Activated T-cell treated with anti-CD3 and anti-CD28 coated beads for 24 hours (primary cell): ENCODE measurements at places on chromosomes 3 and 15.
A peak's percentile ranks its signal among the peaks of the same experiment; 100 is the strongest.

GRCh38 chr3:50147861-50148260, 7.3 kb upstream of the SEMA3F start:
- DNase-seq: no peak

GRCh38 chr3:79551997-79552396, 215.8 kb downstream of the ROBO1 start:
- DNase-seq: no peak

GRCh38 chr15:78739996-78740903, 71.0 kb downstream of the ADAMTS7 start:
- no peak for DNase-seq

DNA sequence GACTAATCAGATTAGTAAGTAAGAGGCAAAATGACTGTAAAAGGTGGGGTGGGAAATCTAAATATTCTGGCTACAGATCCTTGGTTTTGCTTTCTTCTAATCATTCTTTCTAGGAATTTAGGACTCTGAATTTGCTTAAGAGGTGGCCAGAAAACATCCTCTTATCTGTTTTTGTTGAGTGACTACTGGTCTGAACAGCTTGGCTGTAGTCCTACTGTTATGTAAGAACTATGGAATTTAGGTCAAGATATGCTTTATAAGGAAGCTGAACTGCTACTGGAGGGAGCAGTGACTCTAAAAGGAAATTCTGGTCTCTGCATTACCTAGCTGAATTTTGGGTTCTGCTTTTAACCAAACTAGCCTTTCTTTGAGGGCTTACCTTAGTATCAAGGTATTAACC, 33.5 kb upstream of the CSPG5 start:
- DNase-seq: no peak

GRCh38 chr3:175020101-175020500, 161.0 kb downstream of the NAALADL2 start:
- DNase-seq: no peak

DNA sequence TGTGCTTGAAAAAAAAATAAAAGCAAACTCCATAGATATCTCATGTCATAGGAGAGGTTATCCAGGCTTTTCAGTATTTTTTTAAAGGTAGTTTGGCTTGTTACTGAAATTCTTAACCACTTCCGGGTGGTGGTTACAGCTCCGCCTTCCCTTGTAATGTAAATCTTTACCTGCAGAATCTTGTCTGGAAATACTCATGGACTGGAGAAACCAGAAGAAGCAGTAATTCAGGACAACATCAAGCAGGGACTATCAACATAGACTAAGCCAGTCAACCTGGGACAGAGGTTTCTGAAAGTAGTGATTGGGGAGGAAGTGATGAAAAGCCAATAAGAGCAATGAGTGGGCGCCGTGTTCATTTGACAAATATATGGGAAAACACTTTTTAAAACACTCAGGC, 78.9 kb upstream of the SKOR1 start:
- no peak for DNase-seq

GRCh38 chr15:100725121-100726069, 123.0 kb downstream of the ASB7 start:
- DNase-seq: no peak

DNA sequence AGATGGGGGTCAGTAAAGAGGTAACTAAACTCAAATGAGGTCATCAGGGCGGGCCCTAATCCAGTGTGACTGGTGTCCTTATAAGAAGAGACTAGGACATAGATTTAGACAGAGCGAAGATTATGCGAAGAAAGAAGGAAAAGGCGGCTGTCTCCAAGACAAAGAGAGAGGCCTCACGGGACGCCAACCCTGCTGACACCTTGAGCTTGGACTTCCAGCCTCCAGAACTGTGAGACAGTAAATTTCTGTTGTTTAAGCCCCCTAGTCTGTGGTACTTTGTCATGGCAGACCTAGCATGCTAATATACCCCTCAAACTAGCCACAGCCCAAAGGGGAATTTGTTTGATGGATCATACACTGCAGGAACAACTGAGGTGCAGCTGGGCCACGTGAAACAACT, 183.0 kb downstream of the ABHD5 start:
- no peak for DNase-seq

GRCh38 chr3:148331081-148331846, 366.4 kb upstream of the AGTR1 start:
- DNase-seq: no peak

DNA sequence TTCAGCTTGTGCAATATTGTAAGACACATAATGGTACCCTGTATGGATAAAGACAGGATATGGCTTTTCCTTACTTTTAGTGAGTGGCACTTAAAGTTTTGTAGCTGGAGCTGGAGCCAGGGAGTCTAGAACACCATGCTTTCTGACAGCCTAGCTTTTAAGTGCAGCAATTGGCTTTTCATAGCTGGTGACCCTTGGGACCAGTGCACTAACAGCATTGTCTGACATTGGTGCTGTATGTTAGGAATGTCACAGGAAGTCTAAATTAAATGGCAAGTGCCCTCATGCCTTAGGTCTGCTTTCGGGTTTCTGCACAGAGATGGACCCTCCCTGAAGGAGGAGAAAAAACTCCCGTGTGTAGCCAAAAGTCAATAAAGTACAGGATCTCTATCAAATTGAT, 628.2 kb downstream of the NR2F2 start:
- no peak for DNase-seq

GRCh38 chr15:101006931-101007691, 88.0 kb downstream of the LRRK1 start:
- DNase-seq: peak; percentile 68

DNA sequence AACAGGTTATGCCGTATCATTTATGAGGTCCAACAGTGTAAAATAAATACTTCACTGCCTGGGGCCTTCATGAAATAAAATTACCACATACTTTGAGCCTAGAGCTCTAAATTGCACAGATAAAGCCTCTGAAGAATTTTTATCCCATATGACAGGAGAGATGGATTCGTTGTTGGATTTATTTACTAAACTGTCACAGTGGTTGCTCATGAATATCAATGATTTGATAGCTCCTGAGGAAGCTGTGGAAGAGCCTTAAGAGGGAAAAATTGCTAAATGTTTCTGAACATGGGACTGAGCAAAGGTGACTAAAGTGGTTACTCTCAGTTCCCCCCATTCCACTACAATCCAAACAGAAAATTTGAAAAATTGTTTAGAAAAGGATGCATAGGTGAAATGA, 558.9 kb upstream of the IL12A start:
- no peak for DNase-seq

DNA sequence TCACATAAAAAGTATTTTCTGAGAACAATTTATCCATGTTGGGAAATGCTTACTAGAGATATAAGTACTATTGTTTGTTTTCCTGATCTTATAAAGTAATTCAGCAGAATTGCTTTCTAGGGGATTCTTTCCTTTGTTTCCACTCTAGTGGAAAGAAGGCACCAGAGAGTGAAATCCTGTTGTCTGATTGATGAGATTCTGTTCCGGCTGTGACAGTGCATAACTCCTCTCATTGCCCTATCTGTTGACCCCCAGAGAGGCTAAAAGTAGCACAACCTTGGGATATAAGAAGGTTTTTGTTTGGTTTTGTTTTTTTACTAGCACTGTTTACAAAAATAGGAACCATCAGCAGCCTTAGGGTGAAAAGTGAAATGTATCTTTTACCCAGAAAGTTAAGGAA, 114.1 kb downstream of the ALCAM start:
- DNase-seq: no peak

GRCh38 chr3:43766672-43767465, 76.1 kb downstream of the ABHD5 start:
- no peak for DNase-seq

GRCh38 chr15:60297047-60297446, 100.7 kb downstream of the ANXA2 start:
- no peak for DNase-seq

GRCh38 chr3:72274493-72275330, 489.8 kb upstream of the PROK2 start:
- DNase-seq: no peak

- DNase-seq: no peak
Observed at GRCh38 chr3:71041371-71041770, 542.2 kb downstream of the FOXP1 start.

DNA sequence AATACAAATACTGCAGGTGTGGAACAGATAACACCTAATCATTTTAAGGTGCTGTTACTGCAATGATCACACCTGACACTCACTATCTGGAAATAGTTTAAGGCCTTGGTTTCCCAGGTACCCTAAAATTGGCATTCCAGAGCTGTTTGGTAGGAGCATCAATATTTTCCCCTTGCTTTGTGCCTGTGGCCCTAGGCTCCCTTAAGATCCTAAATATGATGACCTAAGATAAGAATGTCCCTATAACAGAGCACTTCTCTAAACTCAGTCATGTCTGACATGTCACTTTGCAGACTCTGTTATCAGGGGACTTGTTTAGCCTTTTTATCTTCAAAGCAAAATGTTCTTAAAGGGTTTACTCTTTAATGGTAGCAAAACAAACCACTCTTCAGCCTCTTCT, 115.9 kb upstream of the STRIT1 start:
- no peak for DNase-seq

DNA sequence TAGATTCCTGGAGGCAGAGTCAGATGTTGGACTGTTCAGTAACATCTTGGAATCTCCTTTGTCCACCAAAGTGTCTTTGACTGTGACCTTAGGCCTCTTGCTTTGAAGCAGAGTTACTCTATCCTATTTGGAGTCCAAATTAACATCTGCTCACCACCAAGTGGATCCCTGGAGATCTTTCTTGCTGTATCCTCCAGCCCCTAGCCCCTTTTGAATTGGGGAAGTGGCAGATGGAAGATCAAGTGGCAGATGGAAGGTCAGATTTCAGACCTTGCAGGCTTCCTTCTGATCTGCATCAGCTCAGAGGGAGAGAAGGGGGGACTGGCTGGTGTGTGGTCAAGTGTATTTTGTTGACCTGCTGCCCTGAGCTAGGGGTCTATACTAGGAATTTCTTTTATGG, 125.0 kb upstream of the ROPN1 start:
- no peak for DNase-seq

- DNase-seq: peak; percentile 31
Observed at GRCh38 chr15:52440414-52440813, 88.3 kb downstream of the MYO5A start.

DNA sequence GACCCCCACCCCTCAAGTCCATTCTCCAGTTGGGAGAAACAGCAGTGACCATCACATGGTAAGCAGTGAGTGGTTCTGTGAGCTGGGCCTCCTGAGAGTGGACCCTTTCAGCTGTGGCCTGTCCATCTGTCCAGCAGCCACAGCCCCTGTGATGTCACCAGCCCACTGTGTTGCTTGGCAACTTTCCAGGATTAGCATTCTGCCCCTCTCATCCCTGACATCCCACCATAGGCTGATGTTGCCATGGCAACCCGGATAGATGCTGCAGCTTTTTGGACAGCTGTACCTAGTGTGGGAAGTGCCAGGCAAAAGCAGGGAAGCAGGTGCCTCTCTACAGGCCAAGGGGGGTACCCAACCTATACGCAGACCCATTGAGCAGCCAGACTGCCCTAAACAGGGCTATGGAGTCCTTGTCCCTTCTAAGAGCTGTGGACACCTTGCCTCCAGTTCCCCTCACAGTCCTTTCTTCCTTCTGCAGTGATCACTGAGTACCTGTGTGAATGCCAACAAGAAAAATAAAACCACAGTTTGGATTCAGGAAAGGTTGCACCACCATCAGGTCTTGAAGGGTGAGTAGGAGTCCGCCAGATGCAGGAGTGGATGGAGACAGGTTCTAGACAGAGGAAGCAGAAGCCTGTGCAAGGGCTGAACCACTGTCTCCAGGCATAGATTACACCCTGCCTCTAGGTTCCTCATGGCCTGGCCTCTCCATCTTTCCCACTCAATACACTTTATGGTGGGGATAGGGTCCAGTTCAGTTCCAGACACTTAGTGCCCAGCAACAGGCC, at the start of gene DNAH1:
TSS of gene DNAH1 (plus strand) at position 343 of the 788 bp plus-strand sequence. CDS start 6,124 bp downstream, outside the sequence.
- DNase-seq: no peak
